ENCODE measurements at places on chromosomes 13 and 19. TPM values are rescaled to one million over a fixed set of nuclear protein-coding genes. Genes with fewer than 3 reads are reported as not detected.

The CAMSAP3 gene
- not detected for total RNA-seq

The CFD gene
- total RNA-seq = 3.9 TPM

DNA sequence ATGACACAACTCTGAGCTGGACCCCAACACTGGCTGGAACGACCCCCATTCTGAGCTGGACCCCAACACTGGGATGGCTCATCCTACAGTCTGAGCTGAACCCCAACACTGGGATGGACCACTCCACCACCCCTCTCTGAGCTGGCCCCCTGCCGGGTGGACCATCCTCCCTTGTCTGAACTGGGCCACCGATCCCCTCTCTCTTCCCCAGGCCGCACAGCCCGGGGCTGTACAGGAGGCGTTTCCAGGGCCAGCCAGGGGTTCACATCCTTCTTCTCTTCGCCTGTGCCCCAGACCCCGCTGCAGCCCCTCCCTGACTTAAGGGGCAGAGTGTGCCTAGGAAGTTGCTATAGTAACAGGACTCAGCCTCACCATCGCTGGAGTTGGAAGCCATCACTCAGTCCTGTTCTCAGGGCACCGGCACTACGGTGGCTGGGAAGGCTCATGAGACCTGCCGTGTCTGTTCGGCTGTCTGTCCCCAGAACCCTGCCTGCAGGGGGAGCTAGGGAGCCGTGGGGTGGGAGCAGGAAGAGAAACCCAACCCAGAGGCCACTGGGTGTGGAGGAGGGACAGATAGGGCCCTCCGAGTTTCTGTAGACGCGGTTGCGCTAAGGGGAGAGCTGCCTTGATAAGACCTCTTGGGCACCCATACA lies 3.7 kb downstream of the PRKACA start:
- no peak for DNase-seq

GRCh38 chr13:75161804-75162203 lies 320.2 kb downstream of the TBC1D4 start:
- DNase-seq = no peak

DNA sequence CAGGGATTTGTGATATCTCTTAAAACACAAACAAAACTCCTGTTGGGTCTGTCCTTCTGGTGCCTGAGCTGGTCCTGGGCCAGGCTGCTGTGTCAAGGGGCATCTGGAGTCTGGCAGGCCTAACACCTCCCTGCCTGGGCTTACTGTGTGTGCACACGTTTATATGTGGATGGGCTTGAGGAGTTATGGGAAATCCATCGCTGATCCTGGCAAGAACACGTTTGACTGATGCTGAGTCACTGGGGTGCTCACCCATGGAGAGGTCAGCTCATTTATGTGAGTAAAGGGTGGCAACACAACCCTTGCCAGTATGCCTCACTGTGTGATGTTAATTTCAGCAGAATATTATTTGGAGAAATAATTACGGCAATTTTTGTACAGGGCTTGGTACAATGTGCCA lies 44.5 kb upstream of the PCDH8 start:
- DNase-seq = no peak

- DNase-seq = no peak
Measured at GRCh38 chr19:30686826-30687566, 314.8 kb downstream of the ZNF536 start.

DNA sequence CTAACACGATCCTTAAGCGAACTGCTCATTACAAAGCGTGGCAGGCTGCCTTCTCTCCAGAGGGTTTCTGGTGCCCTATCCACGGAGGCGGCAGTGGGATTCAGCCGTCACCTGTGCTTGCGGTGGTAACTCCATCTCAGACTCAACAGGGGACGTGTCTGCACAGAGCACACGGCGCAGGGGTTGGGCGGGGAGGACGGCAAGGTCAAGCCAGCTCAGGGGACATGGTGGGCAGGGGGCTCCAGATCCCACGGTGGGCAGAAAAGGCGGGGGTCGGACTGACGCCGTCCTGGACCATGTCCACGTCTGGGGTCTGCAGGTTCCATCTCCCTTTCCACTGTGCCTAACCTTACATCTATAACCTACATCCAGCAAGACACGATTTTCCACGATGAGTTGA lies 70.7 kb downstream of the RASA3 start:
- no peak for DNase-seq

The PEG3 gene
- 0.32 TPM for total RNA-seq

The PNMA8B gene
- total RNA-seq = 0.43 TPM

- no peak for DNase-seq
Measured at GRCh38 chr13:113471844-113472243, 18.6 kb upstream of the ADPRHL1 start.

GRCh38 chr19:17695198-17695597 lies 7.0 kb upstream of the UNC13A start:
- DNase-seq = no peak

- no peak for DNase-seq
Measured at GRCh38 chr19:17721111-17721628, 1.9 kb downstream of the MAP1S start.

The NLRP5 gene
- total RNA-seq = not detected

The EID2B gene
- total RNA-seq = 4.3 TPM

DNA sequence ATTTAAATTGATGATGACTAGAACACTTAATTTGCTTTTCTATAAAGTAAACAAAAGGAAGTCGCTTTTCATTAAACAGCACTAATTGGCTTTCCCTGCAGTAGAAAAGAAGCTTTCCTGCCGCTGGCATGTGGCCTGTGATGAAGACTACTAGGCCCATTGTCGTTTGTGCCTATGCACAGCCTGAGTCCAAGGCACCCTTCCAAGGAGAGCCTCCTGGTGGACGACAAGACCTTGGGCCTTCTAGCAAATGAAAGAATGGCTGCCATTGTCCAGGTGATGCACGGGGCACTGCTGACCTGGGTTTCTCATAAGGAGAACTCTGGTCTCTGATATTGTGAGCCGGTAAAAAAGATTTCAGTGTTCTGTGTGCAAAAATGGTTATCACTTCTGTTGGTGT lies 233.0 kb downstream of the COL4A1 start:
- DNase-seq = no peak

The SGCG gene
- not detected for total RNA-seq

The RFPL4A gene
- not detected for total RNA-seq

The CEACAM16 gene
- under 0.01 TPM for total RNA-seq

The ZNF649 gene
- 6.4 TPM for total RNA-seq

- DNase-seq = no peak
Measured at GRCh38 chr13:47279920-47280319, 383.1 kb upstream of the HTR2A start.

- peak; percentile 95 for DNase-seq
Measured at GRCh38 chr13:98454389-98454881, 122.5 kb downstream of the STK24 start.

The ZNF607 gene
- total RNA-seq = 4.3 TPM

DNA sequence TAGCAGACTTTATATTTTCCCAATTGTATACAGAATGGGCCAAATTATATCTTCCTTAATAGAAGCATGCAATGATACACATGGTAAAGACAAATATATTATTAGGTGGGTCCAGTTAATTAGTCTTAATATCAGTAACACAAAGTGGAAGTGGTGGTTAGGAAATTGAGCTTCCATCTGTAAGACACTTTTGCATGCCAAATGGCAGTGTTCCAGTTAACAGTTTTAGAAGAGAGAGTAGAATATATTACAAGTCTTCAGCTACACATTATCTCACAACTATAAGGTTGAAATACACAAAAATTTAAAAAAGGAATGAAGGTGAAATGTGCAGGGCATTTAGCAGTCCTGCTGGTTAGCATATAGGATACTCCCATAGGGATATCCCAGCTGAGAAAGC lies 536.5 kb downstream of the PCDH9 start:
- DNase-seq = no peak

DNA sequence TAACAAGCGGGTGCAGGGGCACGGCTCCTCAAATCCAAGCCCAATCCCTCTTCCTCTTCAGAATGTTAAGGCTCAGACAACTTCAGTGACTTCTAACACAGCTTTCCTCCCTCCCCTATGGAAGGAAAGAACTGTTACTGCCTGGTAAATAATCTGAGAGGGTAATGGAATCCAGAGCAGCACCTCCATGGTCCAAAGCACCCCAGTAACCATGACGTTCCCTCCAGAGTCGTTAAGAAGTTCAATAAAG lies 969 bp downstream of the AKT2 start:
- DNase-seq = no peak

DNA sequence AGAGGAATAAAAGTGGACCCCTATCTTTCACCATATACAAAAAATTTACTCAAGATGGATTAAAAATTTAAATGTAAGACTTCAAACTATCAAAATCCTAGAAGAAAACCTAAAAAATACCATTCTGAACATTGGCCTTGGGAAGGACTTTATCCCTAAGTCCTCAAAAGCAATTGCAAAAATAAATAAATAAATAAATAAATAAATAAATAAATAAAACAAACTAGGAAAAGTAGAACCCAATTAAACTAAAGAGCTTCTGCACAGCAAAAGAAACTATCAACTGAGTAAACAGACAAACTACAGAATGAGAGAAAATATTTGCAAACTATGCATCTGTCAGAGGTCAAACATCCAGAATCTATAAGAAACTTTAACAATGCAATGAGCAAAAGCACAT lies 874.9 kb upstream of the PCDH20 start:
- DNase-seq = no peak

GRCh38 chr19:49507803-49508494 lies 4.5 kb upstream of the FCGRT start:
- DNase-seq = no peak

DNA sequence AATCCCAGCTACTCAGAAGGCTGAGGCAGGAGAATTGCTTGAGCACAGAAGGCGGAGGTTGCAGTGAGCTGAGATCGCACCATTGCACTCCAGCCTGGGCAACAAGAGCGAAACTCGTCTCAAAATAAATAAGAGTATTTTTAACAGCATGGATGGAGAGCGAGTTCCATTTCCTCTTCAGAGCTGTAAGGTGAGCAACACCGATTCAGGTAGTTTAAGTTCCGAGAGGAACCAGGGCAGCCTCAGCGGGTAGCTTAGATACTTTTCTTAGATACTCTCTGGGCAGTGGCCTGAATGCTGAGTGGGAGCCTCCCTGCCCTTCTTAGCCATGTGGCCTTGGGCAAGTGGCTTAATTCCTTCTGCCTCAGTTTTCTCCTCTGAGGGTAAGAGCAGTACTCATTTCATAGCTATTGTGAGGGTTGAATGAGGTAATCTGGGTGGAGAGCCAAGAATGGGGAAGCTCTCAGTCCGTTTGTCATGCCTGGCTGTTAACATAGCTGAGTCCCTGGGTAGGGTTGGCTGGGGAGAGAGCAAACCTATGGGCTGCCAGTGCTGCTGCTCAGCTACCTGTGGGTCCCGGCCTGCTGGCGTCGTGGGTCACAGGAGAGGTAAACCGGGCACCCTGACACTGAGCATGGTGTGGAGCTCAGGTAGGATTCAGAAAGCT lies 4.1 kb downstream of the ATP11A start:
- peak; percentile 47 for DNase-seq

The NAPSA gene
- total RNA-seq = under 0.01 TPM

DNA sequence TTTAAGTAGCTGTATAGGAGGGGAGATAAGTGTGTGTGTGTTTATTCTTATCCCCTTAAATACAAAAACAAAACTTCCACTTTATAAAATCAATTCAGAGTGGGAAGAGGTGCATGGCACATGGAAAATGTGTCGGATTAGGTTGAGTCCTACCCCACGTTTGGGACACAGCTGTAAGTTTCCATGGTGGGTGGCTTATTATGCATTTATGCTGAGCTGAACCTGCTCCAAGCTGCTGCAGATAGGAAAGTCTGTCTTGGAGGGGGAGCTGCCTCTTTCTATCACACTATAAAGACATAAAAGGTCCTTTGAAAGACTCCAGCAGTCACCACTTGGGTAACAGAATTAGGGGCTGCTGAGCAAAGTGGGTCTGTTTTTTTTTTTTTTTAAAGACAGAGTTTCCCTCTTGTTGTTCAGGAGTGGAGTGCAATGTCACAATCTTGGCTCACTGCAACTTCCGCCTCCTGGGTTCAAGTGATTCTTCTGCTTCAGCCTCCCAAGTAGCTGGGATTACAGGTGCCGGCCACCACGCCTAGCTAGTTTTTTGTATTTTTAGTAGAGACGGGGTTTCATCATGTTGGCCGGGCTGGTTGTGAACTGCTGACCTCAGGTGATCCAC lies 15.2 kb downstream of the ACTN4 start:
- no peak for DNase-seq

GRCh38 chr13:91295712-91296410 lies 51.6 kb upstream of the MIR17HG start:
- DNase-seq = no peak

DNA sequence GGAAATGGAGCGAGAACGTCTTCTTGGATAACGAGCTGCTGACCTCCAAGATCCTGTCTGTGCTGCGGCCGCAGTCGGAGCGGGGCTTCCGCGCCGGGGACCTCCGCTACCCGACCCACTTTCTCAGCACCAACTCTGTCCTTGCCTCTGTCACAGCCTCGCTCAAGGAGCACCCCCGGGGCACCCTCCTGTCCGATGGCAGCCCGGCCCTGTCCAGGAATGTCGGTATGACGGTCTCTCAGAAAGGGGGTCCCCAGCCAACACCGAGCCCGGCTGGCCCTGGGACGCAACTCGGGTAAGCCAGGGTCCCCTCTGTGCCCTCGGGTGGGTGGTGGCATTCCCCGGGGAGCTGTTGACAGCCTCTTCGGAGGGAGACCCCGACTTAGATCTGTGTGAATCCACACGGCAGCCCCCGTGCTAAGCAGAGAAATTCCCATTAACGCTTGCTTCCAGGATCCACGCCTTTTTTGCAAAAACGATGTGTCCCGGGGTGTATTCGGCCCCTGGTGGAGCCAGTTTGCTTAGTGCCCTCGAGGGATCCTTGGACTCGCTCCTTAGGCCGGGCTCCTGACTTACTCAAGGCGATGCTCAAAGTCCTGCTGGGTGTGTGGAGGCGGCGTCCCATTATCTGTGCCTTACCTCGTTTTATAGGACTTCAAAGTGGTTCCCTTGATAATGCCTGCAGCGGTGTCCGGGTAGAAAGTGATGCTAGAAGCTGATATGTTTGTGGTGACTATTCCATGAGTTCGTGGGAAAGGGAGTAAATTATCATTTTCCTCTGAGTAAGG lies 48.5 kb downstream of the PEX11G start:
- DNase-seq = no peak

The FCHO1 gene
- total RNA-seq = 0.43 TPM

DNA sequence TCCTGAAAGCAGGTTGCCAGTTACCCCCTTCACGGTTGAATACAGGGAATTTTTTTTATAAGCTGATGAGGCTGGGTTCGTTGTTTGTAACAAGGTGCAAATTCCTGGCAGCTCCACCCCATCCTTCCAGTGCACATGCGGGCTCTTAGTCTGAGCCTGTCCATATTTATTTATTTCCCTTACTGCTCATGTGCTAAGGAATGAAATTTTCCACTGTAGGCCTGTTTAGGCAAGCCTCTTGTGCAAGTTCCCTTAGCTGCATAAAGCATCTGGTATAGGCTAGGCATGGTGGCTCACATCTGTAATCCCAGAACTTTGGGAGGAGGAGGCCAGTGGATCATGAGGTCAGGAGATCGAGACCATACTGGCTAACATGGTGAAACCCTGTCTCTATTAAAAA lies 560.9 kb upstream of the PCDH9 start:
- DNase-seq = no peak

- no peak for DNase-seq
Measured at GRCh38 chr13:98298599-98298998, 121.5 kb upstream of the RNF113B start.

Measured in fibroblast of villous mesenchyme (primary cell).